G401 (cell line): ENCODE measurements at places on chromosomes 16 and 17.

DNA sequence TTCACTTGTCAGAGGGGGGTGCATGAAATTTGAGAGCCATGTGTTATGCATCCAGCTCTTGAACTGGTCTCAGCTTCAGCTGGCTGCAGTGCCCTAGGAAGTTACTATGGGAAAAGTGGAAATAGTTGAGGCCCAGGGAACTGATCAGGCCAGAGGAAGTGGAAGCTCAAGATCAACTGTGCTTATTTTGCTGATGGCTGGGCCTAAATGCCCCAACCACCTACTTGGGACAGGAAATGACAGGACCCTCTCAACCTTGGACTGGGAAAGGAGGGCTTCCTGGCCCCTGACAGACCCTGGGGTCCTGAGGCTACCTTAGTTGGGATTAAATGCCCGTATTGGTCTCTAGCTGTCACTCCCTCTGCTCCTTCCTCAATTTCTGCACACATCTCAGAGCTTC, 1.2 kb upstream of the TAOK2 start:
- no peak for DNase-seq

- DNase-seq: peak; percentile 82
Observed at GRCh38 chr16:89374393-89374960, 115.9 kb downstream of the ANKRD11 start.

DNA sequence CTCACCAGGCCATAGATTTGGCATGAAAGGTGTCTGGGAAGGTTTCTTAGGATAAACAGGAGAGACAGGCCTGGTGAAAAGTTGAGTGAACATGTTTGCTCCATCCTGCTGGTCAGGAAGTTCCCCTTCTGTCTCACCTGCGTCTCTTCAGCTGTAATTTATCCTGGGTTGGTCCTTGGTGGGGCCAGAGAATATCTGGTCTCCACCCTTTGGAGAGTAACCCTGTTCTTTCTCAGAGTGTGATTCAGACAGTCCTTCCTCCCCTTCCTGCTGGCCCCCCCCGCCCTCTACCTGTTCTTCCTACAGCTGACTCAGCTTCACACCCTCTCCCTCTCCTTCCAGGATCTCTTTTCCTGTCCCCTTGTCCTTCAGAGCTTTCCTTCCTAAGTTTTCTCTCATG, 17.1 kb downstream of the MINK1 start:
- no peak for DNase-seq

GRCh38 chr16:62041401-62041800, 5.2 kb upstream of the CDH8 start:
- DNase-seq: peak; percentile 23

GRCh38 chr16:695355-696089, 5.3 kb upstream of the WDR24 start:
- DNase-seq: peak; percentile 71
